Right renal pelvis (tissue), 4 donors: ENCODE measurements at places on chromosomes 11 and 22. TPM values are rescaled to one million over a fixed set of nuclear protein-coding genes. Genes with fewer than 3 reads are reported as not detected.

DNA sequence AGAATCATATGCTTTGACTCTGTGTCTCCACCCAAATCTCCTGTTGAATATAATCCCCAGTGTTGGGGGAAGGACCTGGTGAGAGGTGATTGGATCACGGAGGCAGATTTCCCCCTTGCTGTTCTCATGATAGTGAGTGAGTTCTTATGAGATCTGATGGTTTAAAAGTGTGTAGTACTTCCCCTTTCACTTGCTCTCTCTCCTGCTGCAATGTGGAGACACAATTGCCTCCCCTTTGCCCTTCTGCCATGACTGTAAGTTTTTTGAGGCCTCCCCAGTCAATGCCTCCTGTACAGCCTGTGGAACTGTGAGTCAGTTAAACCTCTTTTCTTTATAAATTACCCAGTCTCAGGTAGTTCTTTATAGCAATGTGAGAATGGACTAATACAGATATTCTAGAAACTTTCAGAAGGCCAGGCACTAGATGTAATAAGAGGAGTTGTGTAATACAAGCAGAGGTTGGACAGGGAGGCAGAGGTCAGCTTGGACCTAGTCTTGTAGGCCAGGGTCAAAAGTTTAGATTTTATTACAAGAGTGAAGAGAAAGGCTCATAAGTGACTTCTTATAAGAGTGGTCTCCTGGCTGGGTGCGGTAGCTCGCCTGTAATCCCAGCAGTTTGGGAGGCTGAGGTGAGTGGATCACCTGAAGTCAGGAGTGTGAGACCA lies 9.3 kb upstream of the SERPING1 start:
- no peak for DNase-seq

DNA sequence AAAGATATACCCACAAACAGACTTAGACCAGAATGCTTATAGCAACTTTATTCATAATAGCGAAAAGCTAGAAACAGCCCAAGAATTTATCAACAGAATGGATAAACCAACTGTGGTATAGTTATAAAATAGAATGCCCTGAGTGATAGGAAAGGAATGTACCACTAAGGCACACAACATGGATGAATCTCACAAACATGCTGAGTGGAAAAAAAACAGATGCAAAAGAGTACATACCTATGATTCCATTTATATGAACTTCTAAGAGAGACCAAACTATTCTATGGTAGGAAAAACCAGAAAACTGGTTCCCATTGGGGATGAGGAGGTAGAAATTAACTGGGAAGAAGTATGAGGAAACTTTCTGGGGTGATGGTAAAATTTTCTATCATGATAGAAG lies 40.4 kb upstream of the GRIK4 start:
- DNase-seq: no peak

DNA sequence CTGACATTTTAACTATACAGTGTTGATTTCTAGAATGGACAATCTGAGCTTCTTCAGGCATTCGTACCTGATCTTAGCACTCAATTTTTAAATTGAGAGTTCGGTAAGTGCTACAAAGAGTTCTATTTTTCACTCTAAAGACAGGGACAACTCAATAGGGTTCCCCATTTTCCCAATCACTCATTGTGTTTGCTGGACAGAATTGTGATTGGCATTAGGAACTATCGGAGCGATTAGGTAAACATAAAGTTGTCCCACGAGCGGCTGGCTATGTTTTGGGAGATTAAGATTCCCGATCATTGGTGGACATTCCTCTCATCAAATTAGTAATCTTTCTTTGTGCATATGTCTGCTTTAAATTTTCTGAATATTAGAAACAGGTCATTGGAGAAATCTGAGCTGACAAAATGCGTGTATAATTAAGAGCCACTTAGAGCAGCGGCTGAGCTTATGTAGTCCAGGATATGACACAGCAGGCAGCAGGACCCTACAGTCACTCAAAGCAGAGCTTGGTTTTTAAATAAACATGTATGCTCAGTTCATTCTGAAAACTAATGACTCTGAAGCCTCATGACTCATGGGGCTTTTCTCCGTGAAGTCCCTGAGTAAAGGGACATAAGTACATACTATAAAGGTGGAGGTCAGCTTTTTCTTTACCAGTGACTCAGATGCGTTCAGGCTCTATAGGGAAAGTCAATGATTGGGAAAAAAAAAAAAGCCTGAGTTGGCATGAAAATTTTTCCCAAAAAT lies 109.4 kb downstream of the GRIA4 start:
- no peak for DNase-seq

DNA sequence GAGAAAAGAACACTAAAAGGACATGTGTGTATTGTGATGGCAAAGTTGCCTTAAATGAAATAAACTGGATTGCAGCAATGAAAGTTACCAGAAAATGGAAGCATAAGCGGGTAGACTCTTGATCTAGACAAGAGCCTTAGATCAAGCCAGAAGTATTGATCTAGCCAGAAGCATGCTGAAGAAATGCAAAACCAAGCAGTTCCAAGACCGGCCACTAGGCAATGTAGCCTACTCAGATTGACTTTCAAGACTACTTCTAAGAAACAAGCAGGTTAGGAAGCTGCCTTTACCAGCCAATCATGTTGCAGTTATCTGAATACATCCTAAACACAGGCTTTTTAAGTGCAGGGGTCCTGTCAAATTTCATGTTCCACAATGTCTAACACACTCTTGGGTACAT lies 54.6 kb downstream of the KCNA4 start:
- no peak for DNase-seq

DNA sequence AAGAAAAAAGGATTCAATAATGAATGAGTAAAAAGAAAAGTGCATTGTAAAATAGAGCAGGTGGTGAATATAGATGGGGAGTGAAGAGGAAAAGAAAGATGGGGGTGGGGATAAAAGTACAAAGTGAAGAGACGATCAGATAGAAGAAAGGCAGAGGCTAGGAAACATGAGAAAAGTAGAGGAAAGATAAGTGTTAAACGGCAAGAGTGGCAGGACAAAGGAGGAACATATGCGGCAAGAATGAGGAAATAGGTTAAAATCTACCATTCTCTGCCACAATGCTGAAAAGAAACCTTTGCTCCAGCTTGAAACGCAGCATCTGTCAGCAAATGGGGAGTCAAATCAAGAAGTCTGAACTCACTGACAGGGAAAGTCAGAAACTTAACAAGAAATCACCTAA lies 6.8 kb downstream of the FUT4 start:
- no peak for DNase-seq

GRCh38 chr11:104546501-104546900 lies 351.8 kb downstream of the CASP12 start:
- DNase-seq: peak; percentile 62

- no peak for DNase-seq
Measured at GRCh38 chr11:62897311-62897710, 16.6 kb downstream of the SLC3A2 start.

DNA sequence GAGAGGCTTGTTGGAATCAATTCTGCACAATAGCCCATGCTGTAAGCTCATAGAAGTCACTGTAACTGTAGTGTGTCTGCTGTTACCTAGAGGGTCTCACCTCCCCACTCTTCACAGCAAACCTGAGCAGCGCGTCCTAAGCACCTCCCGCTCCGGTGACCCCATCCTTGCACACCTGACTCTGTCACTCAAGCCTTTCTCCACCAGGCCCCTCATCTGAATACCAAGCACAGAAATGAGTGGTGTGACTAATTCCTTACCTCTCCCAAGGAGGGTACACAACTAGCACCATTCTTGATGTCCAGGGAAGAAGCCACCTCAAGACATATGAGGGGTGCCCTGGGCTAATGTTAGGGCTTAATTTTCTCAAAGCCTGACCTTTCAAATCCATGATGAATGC lies 13.3 kb downstream of the SERPIND1 start:
- DNase-seq: no peak

GRCh38 chr11:44731685-44732430 lies 5.1 kb downstream of the TSPAN18 start:
- no peak for DNase-seq

DNA sequence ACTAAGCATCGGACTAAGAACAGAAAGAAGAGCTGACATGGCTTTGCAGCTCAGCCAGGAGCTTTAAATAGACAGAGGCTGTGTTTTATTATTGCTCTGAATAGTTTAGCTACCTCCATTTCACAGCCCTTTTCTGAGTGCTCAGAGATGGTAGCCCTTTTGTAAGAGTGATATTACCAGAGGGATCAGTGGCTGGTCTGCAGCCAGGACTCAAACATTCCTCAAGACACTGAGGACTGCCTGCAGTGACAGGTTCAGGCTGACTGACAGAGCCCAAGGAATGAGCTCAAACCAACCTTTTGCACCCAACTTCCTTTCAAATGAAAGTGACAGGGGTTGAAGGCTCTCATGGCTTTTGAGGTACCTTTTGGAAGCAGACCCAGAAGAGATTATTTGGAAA lies 189.0 kb downstream of the DDX10 start:
- DNase-seq: no peak

- no peak for DNase-seq
Measured at GRCh38 chr22:39724857-39725256, 154.3 kb downstream of the CACNA1I start.

- DNase-seq: peak; percentile 60
Measured at GRCh38 chr11:75233754-75234172, 6.8 kb upstream of the TPBGL start.

- DNase-seq: no peak
Measured at GRCh38 chr11:40274017-40274416, 1185.4 kb downstream of the LRRC4C start.

DNA sequence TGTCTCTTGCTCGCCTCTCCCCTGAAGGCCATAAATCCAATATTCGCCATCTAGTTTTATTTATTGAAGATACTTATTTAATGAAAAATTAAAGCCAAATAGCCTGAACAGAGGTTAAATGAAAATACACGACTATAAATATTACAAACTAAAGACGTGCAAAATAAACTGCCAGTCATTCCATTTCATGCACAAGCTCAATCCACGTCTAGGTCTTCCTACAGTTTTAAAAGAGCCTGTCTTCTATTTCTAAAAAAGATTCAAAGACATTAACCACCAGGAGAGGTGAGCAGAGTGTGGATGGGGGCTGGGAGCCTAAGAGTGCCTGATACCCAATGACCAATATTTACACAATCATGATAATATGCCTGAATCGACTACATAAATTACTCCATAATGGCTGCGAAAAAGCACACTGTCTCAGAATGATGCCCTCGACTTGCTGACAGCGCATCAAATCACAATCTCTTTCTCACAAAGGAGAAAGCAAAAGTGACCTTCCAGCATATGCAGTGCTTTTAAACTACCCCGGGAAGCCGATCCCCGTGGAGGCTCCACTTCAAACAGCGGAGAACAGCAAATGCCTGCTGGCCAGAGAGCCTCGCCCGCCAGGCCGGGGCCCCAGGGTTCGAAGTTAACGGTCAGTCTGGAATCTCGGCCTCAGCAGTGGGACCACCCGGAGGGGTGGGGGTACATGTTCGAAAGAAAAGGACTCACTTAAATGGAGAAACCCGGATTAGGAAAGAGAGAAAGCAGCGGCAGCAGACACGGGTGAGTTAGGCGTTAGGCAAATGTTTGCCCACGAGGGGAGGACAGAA lies 1.7 kb downstream of the FCHSD2 start:
- no peak for DNase-seq

GRCh38 chr11:116366980-116367645 lies 405.7 kb downstream of the BUD13 start:
- DNase-seq: no peak

- DNase-seq: peak; percentile 65
Measured at GRCh38 chr11:122711831-122712381, 56.4 kb downstream of the UBASH3B start.

GRCh38 chr11:46896719-46897406 lies 21.5 kb downstream of the LRP4 start:
- no peak for DNase-seq

GRCh38 chr22:48661984-48662383 lies 1165.7 kb downstream of the BRD1 start:
- no peak for DNase-seq

DNA sequence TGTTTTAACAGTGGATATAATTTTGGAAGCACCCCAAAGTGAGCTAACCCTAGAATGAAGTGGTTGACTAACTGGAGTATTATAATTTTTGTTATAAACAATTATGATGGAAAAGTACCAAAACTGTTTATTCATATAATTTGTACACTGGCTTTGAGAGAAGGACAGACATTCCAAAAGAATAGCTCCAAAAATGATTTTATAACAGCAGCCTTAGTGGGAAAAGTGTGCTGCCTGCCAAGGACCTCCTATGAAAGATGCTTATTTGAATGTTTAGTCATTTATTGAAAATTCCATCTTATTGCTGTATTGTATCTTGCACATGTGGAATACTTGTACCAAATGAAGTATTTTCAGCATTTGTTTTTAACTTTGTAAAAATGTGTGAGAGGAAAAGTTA lies 169.8 kb downstream of the GUCY1A2 start:
- DNase-seq: no peak

DNA sequence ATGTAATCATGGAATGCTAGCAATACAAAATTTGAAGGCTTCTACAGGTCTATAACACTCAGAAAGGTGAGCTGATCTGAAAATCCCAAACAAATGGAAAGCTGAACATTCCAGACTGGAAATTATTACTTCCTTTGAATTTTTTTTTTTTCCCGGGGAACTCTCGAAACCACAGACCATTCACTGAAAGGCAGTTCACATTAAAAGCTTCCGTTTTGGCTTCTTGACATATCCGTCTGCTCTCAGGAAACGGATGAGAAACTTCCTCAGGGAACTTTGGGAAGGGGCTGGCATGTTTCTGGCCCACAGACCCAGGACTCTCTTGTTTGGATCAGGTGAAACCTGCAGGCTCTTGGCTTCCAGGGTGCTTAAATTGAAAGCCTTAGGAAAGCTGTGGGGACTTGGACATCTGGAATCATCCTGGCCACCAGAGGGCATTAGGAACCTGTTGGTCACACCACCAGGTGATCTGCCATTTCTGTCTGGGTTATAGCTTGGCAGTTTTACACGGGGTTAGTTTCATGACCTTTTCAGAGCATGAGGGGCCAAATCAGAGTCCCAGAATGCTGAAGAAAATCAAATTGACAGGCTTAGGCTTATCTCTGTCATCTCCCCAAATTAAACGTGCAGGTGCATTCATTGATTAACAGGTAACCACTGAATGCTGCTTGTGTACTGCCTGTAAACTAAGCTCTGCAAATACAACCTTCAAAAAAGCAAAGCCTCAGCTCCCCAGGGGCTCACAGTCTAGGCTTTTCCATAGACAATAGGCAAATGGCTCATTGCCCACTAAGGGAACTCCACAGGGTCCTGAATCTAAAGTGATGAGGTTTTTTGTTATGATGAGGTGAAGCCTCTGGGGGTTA lies 22.7 kb upstream of the GRAMD1B start:
- DNase-seq: peak; percentile 70

- no peak for DNase-seq
Measured at GRCh38 chr11:125281831-125282595, 117.5 kb downstream of the PKNOX2 start.

GRCh38 chr11:23574149-23574548 lies 713.9 kb upstream of the CCDC179 start:
- no peak for DNase-seq

GRCh38 chr11:6083129-6083528 lies 24.4 kb upstream of the OR56B4 start:
- DNase-seq: no peak

APOA4 gene
- not detected for polyA plus RNA-seq

SCN4B gene
- 0.93 TPM for polyA plus RNA-seq

MDK gene
- polyA plus RNA-seq: 869 TPM

MMP10 gene
- polyA plus RNA-seq: not detected

GSTT2 gene
- 1.9 TPM for polyA plus RNA-seq

CSRP3 gene
- not detected for polyA plus RNA-seq

NLRP14 gene
- polyA plus RNA-seq: 0.87 TPM

CSNK2A3 gene
- 1.4 TPM for polyA plus RNA-seq

ISX gene
- 0.32 TPM for polyA plus RNA-seq

RRP7A gene
- 33.7 TPM for polyA plus RNA-seq

NPAS4 gene
- polyA plus RNA-seq: 0.30 TPM
